Ureter (tissue), 1 donor: ENCODE measurements at places on chromosomes 7 and 10.

DNA sequence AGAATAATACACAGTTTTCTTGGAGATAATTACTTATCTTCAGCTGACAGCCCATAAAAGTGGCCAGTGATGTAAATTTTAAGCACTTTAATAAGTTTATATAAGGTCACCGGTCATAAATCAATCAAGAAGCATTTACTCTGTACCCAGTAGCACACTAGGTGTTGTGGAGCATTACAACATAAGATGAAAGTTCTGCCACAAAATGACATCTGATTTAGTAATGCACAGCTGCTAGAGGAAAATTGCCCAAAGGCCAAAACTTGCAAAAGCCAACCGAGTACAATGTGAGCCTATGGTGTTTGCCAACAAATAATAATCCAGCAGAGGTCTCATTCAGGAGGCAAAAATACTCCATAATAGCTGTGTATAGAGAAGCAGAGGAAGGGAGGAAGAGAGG, 63.6 kb downstream of the GPR37 start:
- no peak for DNase-seq

DNA sequence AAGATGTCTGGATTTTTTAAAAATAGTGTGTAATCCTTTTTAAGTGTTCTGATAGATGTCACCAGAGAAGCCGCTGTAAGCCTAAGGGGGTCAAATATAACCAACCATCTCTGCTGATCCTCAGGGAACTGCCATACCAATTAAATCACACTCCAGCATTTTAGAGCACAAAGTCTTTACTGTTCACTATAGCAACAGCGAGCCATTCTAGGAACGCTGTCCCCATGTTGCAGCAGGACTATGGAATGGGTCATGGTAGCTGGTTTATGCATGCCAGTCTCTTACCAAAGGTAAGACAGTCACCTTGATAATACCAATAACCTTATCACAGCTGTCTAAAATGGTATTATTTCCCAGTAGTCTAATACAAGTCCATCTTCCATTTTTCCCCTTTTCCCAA, 33.5 kb downstream of the TRIM24 start:
- DNase-seq: no peak

DNA sequence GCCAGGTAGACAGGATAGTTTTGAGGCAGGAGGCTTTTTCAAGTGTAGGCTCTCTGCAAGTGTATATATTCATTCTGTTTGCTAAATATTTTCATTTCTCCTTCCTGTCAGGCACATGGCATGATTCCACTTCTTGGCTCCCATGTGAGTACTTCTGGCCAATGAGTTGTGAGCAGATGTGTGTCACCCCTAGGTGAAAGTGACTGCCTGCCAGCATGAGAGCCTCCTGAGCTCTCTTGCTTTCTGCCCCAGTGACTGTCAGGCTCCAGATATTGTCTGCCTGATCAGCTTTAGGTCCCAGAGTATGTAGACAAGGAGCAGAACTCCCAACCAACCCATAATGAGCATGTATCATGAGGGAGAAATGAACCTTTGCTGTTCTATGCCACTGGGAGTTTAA, 257.6 kb upstream of the NPY start:
- no peak for DNase-seq

DNA sequence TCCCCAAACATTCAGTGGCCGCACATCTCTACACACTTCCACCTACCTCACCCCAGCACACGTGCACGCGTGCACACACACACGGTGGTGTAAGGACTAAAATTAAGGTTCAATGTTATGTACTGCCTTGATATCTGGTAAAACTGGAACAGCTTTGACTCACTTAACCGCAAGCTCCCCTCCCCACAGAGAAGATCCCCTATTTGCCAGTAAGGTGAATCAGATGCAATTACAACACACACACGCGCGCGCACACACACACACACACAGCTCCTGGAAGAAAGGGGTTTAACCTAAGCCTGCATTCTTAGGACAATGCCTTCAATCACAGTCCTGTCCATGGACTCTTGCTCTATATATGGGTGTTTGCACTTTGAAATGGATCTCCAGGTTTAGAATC, 25.5 kb upstream of the VPS41 start:
- DNase-seq: no peak

DNA sequence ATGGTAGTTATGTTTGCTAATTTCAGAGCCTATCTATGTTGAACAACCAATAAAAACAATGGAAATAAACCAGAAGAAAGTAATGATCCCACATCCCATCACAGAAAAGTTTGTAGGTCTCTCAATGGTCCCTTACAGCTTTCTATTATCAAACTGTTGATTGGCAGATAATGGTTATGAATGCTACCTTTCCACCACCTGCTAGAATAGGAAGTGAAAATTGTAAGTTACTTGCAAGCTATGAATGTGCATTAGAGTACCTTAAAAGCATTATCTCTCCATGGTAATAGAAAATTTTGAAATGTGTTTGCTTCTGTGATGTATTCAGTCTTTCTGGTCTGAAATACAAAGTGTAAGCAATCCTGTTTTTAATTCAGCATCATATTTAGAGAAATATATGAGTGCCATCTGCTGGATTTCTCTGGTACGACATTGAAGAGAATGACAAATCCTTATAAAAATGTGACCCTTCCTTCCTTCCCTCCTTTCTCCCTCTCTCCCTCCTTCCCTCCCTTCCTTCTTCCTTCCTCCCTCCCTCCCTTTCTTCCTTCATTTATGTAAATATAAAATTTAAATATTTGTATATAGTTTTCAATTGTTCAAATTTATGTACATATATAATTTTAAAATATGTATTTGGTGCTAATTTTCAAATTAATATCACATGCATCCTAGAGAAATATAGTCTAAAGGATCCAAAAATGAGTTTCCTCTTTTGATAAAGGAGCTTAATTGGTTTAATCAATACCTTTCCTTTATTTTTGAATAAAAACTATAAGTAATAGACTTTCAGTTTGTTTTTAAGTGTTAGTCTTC, 41.4 kb upstream of the PNLIPRP3 start:
- DNase-seq: no peak

GRCh38 chr10:77899080-77899477, 27.5 kb downstream of the DLG5 start:
- peak; percentile 85 for DNase-seq

DNA sequence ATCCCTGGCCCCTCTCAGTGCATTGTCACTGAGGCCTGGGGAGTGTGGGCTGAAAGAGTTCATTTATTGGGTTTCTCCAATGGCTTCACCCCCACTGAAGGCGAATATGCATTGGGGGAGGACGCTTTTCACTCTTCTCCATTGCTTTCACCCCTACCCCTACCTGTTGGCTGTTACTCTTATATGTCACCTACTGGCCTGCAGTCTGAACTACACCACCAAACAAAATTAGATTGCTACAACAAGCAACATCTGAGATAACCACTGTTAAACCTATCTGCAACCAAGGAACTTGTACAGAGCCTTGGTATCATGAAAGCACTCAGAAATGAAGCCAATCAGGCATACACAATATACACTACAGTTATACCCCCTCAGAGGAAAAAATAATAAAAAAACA, 203.7 kb downstream of the REEP3 start:
- no peak for DNase-seq

DNA sequence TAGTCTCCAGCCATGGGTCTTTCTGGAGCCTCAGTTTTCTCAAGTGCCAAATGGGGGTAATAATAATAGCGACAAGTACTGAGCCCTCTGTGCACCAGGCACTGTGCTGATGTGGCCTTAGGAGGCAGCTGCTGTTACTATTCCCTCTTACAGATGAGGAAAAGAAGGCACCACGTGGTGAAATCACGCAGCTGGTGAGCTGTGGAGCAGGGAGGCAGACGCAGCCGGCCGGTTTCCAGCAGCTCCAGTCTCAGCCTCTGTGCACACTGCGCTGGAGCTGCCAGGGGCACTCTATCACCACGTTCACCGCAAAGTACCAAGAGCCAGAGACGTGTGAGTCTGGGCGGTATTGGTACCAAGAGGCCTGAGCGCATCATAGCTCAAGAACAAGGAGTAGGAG, 9.6 kb downstream of the PYROXD2 start:
- no peak for DNase-seq

- DNase-seq: no peak
These were observed 7.8 kb downstream of the ICA1 start for GRCh38 chr7:8254215-8254614.

DNA sequence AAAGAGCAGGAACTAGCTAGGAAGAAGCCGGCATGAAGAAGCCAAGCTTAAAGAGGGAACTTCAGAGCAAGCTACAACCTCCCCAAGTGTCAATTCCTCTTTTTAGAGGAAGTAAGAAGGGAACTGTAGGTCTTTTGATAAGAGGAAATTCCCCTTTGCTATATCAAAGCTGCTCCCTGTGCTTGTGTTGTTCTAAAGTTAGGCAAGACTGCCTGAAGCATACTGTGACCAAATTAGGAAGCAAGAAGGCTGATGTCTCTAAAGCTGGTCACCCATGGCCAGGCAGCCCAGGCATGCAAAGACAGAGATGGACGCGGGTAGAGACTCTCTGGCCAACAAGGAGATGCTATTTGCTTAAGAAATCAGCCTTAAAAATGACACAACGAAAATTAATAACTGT, 87.9 kb downstream of the RNF216 start:
- DNase-seq: no peak

DNA sequence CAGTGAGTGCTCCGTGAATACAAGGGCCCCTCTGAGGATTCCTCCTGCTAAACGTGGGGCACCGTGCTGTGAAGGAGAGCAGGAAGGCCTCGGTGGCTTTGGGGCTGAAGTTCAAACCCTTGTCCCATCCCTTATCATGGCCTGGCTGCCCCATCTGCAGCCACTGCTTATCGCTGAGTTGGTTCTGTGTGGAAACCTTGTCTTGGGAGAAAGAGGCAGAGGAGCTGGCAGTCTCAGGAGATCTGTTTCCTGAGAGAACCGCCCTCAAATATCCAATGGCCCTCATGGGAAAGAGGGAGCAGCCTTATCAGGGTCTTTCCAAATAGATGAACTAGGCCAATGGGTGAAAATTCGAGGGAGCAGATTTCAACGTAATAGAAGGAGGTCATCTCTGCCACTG, 52.0 kb upstream of the NRF1 start:
- DNase-seq: no peak

- DNase-seq: no peak
These were observed 89.9 kb downstream of the WDFY4 start for GRCh38 chr10:48774416-48775205.

DNA sequence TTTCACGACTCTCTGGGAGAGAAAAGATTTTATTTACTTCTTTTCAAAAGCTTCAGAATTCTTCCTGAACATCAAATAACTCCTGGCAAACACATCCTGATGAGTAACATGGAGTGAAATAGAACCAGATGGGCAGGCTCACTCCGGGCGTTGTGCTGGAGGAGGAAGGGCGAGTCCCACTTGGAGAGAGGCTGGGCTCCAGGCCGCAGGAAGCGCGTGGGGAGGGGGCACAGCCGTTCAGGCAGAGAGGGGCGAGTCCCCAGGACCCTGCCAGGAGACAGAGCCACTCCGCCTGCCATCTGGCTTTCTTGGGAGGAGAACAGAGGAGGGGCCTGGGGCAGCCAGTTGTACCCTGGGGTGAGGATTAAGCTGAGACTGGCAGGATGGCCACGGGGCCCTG, 265.9 kb upstream of the ZMIZ1 start:
- DNase-seq: peak; percentile 74

DNA sequence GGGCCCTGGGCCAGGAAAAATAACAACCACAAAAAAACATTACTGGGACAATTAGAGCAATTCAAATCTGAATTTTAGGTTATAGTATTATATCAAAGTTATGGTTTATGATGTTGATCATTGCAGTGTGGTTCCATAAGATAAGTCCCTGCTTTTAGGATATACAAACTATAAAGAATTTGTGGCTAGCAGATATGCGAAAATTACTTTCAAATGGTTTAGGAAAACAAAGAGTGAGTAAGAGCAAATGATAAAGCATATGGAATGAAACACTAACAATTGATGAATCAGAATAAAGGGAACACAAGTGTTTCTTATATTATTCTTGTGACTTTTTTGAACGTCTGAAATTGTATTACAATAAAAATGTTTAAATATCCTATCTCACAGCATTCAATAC, 64.4 kb upstream of the HECTD2 start:
- DNase-seq: no peak

DNA sequence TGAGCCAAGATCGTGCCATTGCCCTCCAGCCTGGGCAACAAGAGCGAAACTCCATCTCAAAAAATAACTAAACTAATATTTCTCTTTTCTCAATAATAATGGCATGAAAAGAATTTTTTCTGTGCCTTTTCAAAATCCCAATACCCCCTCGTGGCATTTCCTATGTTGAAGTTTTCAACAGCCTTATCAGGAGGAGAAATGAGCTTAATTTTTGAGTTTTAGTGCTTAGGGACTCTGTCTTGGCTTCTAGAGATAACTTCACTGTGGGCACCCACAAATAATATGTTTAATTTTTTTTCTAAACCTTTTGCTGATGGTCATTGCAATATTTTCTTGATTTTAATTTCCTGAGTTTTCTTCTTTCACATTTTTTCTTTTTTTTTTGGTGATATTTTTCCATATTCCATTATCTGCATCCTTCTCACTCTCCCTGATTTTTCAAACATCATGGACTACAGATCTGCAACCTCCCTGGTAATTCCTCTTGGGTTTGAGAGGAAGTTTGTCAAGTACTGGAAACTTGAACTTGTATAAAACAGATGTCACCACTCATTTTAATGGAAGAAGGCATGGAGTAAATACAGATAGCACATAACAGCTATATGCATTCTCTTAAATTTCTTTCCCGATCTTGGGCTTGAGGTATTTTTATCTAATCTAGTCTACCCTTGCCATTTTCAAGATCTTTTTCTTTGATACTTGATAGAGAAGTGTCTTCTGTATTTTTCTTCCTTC, 84.0 kb downstream of the KAT6B start:
- DNase-seq: no peak

DNA sequence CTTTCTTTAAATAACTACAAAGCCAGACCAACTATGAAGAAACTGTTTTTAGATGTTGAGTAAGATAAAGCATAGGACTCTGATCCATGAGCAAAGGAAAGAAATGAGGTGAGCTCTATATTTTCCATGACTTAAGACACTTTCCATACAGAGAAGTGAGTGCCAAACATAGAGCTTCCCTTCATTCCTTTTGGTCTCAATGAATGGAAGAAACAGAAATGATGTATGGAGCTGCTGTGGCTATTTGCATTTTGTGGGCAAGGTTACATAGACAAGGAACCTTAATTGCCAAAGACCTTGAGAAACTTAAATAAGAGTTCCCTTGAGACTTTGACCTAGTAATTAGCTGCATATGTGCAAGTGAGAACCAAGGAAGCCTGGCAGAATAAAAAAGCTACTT, 1152.2 kb downstream of the XPNPEP1 start:
- DNase-seq: no peak

DNA sequence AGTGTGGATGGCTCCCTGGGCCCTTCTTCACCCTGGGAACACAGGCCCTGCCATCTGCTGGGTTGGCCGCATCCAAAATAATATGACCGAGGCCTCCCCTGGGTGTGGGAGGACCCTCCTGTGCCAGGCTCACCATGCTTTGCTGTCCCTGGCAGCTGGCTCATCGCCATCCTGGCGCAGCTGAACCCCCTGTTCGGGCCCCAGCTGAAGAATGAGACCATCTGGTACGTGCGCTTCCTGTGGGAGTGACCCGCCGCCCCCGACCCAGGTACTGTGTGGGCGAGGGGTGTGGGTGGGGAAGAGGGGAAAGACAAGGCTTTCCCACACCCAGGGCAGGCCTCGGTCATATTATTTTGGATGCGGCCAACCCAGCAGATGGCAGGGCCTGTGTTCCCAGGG, 4.8 kb downstream of the ATP6V0E2 start:
- DNase-seq: no peak

GRCh38 chr10:95457319-95457886, 103.8 kb downstream of the SORBS1 start:
- DNase-seq: no peak

- DNase-seq: peak; percentile 70
These were observed 25.1 kb downstream of the FAM13C start for GRCh38 chr10:59337201-59337652.

GRCh38 chr10:89992575-89992974, 291.2 kb downstream of the KIF20B start:
- no peak for DNase-seq
